ENCODE measurements at places on chromosomes 1 and 21.

- no peak for DNase-seq
Observed at GRCh38 chr1:237141502-237141901, 99.5 kb downstream of the RYR2 start.

DNA sequence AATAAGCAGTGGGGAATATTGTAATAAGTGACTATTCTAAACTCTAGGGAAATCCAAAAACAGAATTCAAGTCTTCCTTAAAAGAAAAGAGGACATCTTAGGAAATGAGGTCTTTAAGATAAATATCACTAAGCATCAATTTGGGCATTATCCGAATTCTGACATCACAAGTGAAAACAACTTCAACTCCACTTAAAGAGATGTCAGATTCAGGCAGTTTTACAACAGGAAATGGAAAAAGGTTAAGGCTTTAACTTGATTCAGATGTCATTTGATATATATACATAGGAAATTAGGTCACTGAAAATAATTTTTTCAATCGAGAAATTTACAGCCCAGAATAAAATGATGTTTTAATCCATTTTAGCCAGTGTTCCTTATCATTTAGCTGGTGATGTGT lies 435.4 kb downstream of the SETD4 start:
- DNase-seq, result no peak

GRCh38 chr1:83815330-83815729 lies 183.6 kb downstream of the TTLL7 start:
- DNase-seq, result no peak

DNA sequence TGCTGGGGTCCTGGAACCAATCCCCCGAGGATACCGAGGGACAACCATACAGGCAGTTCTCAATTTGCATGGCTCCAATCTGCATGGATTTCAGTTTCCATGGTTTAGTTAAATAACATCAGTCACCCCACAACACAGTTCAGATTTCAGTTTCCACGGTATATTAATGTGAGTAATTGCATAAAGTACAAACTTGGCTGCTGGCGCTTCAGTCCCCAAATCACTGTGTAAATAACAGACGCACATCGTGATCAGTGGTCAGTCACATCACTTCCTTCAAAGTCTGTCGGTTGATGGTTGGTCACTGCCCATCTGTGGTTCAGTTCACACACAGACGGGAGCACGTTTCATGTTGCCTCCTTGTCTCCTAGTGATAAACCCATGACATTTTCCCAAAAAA lies 66.4 kb upstream of the LPGAT1 start:
- no peak for DNase-seq

DNA sequence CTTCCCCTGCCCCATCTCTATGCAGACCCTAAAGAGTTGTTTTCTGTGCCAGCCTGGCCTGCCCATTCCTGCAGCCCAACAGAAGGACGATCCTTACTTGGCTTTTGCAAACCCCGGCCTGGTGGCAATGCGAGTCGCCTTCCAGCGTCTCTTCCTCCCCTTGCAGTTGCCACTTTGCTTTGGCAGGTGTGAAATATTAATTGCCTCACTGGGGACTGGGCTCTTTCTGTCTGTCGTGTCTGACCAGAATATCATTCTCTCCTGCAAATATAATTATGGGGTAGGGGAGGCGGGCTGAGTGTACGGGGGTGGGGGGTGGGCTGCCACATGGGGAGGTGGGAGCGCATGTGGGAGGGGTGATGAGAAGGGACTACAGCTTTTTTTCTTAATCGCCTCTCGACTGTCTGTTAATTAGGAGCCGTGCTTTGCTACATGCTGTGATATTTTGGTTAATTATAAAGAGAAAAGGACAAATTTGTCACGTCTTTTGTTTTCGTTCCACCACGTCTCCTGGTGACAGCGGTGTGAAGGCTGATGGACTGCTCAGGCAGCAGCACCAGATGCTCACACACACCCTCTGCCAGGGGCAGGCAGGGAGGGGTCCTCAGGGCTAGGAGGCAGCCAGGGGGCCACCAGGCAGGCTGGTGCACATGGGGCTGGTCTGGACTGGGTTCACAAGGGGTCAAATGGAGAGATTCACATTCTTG lies 80.1 kb upstream of the CD34 start:
- no peak for DNase-seq

- no peak for DNase-seq
Observed at GRCh38 chr1:246147524-246148461, 359.3 kb downstream of the SMYD3 start.

DNA sequence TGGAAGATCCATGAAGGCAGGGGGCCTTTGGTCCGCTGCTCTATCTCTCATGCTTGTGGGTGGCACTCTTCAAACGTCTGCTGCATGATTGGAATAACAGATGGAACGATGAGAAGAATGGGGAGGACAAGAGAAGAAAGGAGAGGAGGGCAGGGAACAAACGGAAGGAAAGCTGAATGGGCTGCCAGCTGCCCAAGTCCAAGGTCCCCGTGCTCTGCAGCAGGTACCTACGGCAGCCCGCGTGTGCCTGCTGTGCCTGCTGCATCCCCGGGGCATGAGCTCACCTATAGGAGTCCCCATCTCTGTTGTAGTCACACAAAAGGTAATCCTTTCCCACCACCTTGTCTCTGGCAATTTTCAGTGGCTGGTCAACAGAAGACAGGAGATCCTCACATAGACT lies 73.1 kb downstream of the SLC66A1 start:
- no peak for DNase-seq

- no peak for DNase-seq
Observed at GRCh38 chr1:222995620-222996309, 147.3 kb downstream of the TLR5 start.

DNA sequence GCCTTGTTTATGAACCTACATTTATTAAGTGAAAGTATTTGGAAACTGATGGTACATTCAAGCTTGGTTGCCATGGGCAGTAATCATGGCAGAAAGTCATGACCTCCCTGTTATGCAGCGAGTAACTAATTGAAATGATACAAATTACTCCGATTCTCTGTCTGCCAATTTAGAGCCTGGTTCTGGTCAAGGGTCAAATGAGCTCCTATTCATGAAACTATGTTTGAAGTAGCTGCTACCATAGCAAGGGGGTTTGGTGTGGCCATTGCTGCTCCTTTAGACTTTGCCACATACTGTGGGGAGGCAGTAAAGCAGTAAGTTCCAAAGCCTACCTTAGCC lies 187.2 kb upstream of the FOXD3 start:
- no peak for DNase-seq

- DNase-seq, result no peak
Observed at GRCh38 chr1:24113641-24114033, 1.7 kb upstream of the MYOM3 start.

GRCh38 chr1:39639305-39640130 lies at the start of gene HEYL:
Gene HEYL, minus strand, starts transcription at chr1:39639643. Its CDS starts 18 bp downstream, at chr1:39639625.
- DNase-seq, result no peak

GRCh38 chr1:70459496-70460225 lies 48.6 kb downstream of the CTH start:
- DNase-seq, result no peak

Measured in suprapubic skin (tissue), 4 donors.